ENCODE measurements at places on chromosomes 5 and 9.

GRCh38 chr5:10607666-10608073 is 43.8 kb downstream of the ANKRD33B start:
- no peak for DNase-seq

DNA sequence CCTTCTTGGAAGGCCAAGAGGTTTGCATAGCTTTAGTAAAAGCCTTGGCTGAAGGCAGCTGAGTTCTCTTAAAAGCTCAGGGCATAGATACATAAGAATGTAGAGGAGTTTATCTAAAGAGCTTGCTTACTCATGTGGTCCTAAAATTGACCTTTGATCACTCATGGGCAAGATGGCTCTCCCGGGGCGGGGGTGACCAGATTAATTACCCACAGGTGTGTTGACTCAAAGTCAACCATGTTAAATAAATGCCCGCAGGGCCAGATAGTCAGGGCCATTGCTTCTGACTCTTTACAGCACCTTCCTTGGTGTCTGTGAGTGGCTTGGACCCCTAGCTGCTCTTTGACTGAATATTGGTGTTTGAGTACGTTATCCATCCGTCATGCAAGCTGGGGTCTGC is 33.1 kb upstream of the GHR start:
- DNase-seq: no peak

- DNase-seq: no peak
These were observed 215.4 kb upstream of the NR4A3 start for GRCh38 chr9:99606296-99606695.

DNA sequence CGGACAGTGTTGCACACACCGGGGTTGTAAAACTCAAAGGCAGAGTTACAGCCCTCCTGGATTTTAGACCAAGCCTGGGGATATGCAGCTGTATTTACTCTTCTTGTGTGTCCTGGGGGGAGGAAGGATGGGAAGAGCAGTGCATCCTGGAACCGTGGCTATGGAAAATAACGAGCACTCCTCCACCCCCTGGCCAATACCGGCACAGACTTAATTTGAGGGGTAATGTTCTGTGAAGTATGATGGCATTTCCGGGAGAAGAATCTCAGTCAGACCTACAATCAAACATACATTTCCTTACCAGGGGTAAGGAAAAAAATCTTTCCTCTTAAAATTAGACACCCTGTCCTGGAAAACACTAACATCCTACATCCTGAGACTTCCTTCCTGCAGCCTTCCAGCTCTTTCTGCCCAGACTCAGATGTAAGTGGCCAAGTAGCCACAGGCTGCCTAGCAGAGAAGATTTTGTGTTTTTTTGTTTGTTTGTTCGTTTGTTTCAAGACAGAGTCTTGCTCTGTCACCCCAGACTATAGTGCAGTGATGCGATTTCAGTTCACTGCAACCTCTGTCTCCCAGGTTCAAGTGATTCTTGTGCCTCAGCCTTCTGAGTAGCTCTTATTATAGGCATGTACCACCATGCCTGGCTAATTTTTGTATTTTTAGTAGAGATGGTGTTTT is 11.0 kb upstream of the ERMP1 start:
- DNase-seq: no peak

GRCh38 chr5:55702598-55703345 is 9.4 kb downstream of the SLC38A9 start:
- no peak for DNase-seq

DNA sequence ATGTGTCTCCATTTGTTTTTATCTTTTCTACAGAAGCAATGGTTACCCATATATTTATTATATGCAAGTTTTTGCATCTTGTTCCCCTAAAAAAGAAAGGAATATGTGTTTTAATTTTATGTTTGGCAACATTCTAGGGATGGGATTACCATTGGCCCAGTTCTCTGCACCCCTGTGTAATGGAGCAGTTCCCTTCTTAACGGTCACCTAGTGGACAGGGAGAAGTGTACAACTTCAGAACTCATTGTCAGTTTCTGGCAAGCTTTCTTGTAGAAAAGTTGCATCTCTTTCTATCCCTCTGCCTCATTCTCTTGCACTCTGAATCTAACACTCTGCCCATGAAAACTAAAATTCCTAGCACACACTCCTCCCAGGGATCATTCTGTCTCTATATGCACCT is 78.2 kb downstream of the DOCK8 start:
- no peak for DNase-seq

GRCh38 chr9:127050152-127050551 is 72.3 kb downstream of the ANGPTL2 start:
- DNase-seq: no peak

GRCh38 chr9:4011054-4011453 is 288.8 kb downstream of the GLIS3 start:
- no peak for DNase-seq

- DNase-seq: no peak
These were observed 1941.1 kb upstream of the C9orf72 start for GRCh38 chr9:29514336-29514735.

- DNase-seq: no peak
These were observed 5.2 kb upstream of the NKD2 start for GRCh38 chr5:1003296-1003937.

DNA sequence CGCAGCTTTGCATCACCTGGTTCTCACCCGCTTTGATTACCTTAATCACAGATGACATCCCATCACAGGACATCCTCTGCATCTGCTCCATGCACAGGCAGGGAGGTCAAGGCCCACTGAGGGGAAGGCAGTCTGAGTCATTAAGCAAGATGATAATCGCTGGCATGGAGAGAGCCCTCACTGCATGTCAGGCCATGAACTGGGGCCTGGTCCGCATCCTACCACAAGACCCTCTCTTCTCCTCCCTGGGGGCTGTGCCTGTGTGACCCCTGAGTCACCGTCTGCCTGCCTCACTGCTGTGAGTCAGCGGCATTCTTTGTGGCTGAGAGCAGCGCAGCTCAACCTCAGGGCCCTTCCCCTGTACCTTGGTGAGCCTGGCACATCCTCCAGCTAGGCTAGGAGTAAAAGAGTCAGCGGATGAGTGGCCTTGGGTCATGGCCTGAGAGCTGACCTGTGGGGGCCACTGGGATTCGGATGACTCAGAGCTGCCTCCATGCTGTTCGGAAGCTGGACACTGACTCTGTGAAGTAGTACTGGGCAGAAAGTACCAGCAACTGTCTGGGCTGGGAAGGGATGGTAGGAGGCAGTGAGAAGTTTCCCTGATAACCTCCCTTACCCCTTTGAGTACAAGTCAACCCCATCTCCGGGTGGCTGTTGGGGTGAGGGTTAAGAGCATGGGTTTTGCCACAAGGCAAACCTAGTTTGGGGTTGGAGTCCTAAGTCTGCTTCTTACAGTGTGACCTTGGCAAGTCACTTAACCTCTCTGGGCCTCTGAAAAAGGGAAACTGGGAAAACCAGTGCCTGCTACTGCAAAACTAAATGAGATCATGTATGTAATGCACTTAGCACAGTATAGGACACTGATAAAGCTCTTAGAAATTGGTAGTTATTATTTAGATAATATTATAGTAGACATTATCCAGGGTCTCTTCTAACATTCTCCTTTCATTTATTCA is 14.6 kb upstream of the ARSI start:
- DNase-seq: no peak

DNA sequence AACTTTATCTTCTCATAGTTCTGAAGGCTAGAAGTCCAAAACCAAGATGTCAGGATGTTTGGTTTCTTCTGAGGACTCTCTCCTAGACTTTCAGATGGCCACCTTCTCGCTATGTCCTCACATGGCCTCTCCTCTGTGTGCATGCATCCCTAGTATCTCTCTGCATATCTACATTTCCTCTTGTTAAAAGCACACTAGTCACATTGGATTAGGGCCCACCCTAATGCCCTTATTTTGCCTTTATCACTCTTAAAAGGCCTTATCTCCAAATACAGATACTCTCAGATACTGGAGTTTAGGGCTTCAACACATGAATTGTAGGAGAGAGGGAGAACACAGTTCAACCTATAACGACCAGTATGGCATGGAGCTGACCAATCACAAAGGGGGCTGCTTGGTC is 151.7 kb downstream of the PRELID2 start:
- DNase-seq: no peak

- DNase-seq: no peak
These were observed 778 bp upstream of the PPP6C start for GRCh38 chr9:125190361-125190801.

DNA sequence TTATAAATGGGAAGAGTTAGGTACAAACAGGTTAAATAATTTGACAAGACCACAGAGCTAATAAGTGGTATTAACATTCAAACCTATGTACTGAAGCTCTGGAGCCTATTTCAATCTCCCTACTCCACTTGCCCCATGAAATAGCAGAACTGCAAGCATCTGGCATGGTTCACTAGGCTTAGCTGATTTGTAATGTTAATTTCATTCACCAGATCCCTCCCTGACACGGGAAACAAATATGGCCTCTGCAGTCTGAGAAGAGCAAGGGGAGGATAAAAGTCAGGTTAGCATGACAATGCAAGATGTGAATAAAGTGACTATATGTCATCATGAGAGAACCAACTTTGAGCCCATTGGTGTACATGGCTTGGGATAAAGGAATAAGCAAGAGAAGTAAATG is 428.8 kb downstream of the BRINP1 start:
- no peak for DNase-seq

DNA sequence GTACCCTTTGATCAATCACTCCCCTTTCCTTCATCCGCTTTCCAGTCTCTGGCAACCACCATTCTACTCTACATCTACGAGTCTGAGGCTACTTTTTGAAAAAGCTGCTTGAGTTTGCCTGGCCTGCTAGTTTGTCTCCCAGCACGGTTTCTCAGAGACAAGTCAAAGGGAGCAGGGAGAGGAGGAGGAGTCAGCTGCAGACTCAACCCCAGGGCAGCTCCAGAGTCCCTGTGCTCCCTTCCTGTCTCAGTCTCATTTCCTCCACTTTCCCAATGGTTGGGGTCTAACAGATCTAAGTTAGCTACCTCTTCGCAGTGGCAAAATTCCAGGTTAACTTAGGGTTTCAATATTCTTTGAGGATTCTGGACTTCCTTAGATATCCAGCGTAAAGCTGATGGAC is 80.0 kb upstream of the PCA3 start:
- no peak for DNase-seq

DNA sequence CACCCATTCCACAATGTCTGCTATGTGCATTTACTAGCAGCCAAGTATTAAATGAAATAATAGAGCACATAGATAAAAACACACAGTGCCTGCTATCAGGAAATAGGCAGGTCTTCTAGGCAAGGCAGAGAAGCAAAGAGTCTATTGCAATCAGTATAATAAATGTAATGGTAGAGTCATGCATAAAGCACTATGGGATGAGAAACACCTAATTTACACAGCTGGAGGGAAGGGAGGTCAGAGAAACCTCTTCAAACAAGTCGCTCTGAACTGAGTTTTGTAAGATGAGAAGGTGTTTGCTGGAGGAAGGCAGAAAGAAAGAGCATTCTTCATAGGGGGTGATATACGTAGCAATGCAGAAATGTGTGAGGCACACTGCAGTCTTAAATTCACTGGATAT is 341.0 kb upstream of the DMAC1 start:
- DNase-seq: no peak

- DNase-seq: no peak
These were observed 289.1 kb downstream of the GADD45G start for GRCh38 chr9:89893886-89894285.

DNA sequence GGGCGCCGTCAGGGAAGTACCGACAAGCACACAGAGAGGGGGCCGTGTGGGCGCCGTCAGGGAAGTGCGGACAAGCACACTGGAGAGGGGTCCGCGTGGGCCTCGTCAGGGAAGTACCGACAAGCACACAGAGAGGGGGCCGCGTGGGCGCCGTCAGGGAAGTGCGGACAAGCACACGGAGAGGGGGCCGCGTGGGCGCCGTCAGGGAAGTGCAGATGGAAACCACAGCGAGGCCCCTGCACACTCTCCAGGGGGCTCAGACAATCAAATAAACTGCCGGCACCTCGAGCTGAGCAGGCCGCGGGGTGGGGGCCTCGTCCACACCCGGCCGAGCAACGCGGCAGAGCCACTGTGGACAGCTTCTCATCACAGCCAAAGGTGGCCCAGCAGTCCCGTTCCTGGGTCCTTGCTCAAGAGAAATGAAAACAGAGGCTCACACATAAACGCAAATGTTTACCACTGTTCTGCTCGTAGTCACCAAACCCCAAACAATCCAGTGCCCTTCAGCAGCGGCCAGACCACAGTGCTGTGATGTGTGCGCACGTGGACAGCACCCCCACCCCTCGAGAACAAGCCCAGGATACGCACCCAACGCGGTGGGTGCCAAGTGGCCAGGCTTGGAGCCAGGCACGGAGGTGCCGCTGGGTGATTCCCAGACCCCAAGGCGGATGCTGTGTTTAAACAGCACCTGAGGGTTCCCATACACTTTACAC is 24.7 kb downstream of the TPPP start:
- DNase-seq: no peak

GRCh38 chr5:6466975-6467567 is 18.4 kb downstream of the UBE2QL1 start:
- DNase-seq: no peak

DNA sequence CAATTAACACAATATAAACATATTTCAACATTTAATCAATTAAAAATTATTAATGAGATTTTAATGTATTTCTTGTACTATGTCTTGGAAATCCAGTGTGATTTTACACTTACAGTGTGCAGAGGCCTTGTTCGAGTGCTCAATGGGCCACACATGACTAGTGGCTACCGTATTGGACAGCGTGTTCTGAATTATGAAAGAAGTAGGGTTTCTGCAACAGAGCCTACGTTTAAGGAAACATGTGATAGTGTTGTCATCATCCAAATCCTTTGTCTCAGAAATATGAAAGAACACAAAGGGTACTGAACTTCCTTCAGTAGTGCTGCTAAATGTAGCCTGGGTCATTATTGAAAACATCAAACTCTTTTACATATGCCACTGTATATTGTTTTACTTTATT is 29.5 kb downstream of the NPR3 start:
- DNase-seq: no peak

GRCh38 chr5:113375480-113376060 is 59.2 kb downstream of the TSSK1B start:
- no peak for DNase-seq

GRCh38 chr9:109937861-109938453 is 158.0 kb downstream of the PALM2AKAP2 start:
- DNase-seq: no peak

- no peak for DNase-seq
These were observed 135.2 kb downstream of the GNA14 start for GRCh38 chr9:77512876-77513275.

DNA sequence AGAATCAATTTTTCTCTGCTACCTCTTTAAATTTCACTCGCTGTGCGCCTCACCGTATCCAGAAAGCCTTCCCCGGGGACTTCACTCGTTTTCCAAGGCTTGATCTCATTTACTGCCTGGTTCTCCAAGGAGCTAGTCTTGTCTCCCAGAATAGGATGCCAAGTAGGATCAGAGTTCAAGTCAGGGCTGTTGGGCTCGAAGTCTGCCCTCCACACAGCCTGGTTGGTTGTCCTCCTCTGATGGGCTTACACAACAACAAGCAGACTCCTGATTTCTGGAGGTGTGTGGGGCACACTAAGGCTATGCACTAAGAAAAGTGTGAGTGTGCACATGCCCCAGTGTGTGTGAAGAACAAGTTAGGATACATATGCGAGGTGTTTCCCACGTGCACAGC is 14.0 kb upstream of the TNIP1 start:
- DNase-seq: no peak

- DNase-seq: no peak
These were observed 3.7 kb downstream of the PHF24 start for GRCh38 chr9:34961574-34962490.

GRCh38 chr9:69122082-69122548 is 52.0 kb upstream of the TJP2 start:
- DNase-seq: no peak

All from stimulated activated CD8-positive, alpha-beta memory T cell treated with anti-CD3 and anti-CD28 coated beads, Interleukin-15, amount 100 ng/mL, for 1 hour (primary cell).